ENCODE measurements at places on chromosomes 3 and 15.
A peak's percentile ranks its signal among the peaks of the same experiment; 100 is the strongest.

DNA sequence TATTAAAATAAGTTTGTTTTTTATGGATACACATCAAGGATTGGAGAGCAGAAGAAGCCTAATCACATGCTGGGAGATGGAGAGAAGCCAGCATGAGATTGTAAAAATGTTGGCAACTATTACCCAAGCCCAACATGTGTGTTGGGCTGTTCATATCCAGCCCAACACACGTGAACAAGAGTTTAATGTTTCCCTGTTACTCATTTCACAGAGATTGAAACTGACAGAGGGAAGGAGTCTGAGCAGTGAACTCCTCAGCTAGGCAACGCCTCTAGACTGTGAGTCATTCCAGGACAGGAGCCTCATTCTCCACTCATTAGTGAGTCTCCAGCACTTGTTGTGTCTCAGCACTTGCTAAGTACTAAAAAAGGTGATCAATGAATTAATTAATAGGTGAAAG is 43.2 kb upstream of the CMSS1 start:
- H3K4me3 ChIP-seq = no peak overlapping the region
- no peaks in the 10 kb centered on the region for H3K4me1 ChIP-seq
- no peak for DNase-seq
- H3K27ac ChIP-seq = no peak overlapping the region
- no peaks in the 10 kb centered on the region for H3K27me3 ChIP-seq

- H3K27me3 ChIP-seq = no peaks in the 10 kb centered on the region
- H3K27ac ChIP-seq = peak overlapping the region; percentile 98
- no peaks in the 10 kb centered on the region for H3K36me3 ChIP-seq
- no peak overlapping the region for H3K4me3 ChIP-seq
- DNase-seq = no peak
- H3K4me1 ChIP-seq = peaks cover 22% of the 10 kb centered on the region
Measured at GRCh38 chr3:159929171-159930141, 59.2 kb upstream of the IL12A start.

DNA sequence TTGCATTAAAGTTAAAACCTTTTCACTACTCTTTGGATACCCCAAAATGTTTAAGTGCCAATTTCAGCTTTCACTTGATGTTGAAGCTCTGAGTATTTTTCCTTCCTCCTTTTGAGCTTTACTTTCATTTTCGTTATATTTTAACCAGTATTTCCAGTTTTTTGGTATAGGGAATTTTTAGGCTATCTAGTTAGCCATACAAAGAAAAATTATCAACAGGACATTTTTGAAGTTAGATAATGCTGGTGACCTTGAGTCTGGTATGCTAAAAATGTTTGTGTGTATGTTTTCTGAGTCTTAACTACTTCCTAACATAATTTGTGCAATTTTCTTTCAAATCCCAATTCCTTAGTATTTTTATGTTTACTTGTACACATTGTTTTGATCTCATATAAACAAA is 284.8 kb downstream of the OTOL1 start:
- no peaks in the 10 kb centered on the region for H3K4me1 ChIP-seq
- H3K36me3 ChIP-seq = no peaks in the 10 kb centered on the region
- no peak for DNase-seq
- H3K4me3 ChIP-seq = no peak overlapping the region
- no peaks in the 10 kb centered on the region for H3K27me3 ChIP-seq

DNA sequence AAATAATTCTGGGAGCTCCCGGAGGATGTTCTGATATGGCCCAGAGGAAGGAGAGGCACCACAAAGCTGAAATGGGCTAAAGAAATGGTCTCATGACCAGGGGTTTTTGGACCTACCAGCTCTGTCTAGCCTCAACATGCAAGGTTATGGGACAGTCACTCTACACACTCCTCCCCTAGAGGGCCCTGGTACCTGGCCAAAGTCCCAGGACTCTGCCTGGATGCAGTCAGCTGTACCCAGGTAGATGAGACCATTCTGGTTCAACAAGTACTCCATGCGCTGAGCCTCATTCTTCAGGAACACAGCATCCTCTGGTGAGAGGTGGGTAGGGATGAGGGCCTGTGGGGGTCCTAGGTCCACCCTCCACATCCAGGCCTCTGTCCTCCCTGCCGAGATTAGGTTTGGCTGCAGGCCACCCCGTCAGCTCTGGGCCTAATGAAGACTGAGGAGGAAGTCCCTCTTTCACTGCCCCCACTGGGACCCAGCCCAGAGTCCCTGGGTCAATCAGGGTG is 9.5 kb downstream of the EPB42 start:
- no peak overlapping the region for H3K27ac ChIP-seq
- no peak overlapping the region for H3K4me3 ChIP-seq
- DNase-seq = no peak

DNA sequence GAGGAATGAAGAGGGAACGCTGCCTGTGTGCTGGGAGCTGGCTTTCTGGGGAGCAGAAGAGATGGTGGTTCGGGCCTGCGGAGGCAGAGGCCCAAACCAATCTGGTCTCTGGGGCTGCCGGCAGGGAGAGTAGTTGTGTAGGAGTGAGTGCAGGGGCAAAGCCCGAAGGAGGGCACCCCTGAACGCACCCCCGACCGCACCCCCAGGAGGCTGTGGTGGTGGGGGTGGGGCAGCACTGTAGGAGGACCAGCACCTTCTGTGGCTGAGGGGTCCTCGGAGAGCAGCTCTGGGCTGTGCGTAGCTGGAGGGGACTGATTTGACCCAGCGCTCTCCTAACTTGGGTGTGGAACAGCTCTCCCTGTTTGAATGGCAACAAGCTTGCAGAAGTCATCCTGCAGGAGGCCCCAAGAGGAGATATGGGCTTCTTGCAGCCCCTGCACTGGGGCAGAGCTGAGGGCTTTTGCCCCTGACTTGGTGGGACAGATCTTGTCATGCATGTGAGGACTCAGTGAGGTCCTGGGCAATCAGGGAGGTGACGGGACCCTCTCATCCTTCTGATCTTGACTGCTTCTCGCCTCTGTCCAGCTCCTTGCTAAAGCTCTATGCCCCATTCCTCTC is 26.1 kb downstream of the C15orf39 start:
- H3K4me1 ChIP-seq = no peaks in the 10 kb centered on the region
- H3K4me3 ChIP-seq = no peak overlapping the region
- H3K27me3 ChIP-seq = no peaks in the 10 kb centered on the region
- H3K36me3 ChIP-seq = no peaks in the 10 kb centered on the region

GRCh38 chr3:100141586-100141985 is 27.3 kb upstream of the FILIP1L start:
- H3K27ac ChIP-seq = no peak overlapping the region
- no peak overlapping the region for H3K4me3 ChIP-seq
- no peaks in the 10 kb centered on the region for H3K27me3 ChIP-seq
- no peak for DNase-seq
- no peaks in the 10 kb centered on the region for H3K4me1 ChIP-seq

GRCh38 chr3:186109897-186110803 is 1.3 kb upstream of the ETV5 start:
- no peak for DNase-seq
- H3K27me3 ChIP-seq = no peaks in the 10 kb centered on the region
- peak overlapping the region; percentile 38 for H3K4me3 ChIP-seq
- peaks cover 3% of the 10 kb centered on the region for H3K36me3 ChIP-seq
- H3K4me1 ChIP-seq = peaks cover 16% of the 10 kb centered on the region

DNA sequence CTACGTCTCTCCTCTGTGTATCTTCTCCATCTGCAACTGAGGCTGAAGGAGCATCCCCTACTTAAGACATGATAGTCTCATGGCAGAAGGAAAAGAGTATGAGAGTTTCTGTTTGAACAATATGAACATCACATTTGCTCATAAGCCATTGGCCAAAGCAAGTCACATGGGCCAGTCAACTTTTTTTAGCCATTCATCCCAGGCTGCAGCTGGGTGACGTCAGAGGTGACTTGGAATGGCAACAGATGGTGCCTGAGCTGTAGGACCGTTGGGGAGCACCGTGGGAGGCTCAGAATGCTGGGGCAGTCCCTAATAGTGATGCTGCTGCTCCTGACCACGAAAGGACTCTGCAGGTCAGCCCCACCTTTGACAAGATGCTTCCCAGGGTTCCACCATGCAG is 58.7 kb downstream of the CRTC3 start:
- H3K4me1 ChIP-seq = peaks cover 19% of the 10 kb centered on the region
- H3K27ac ChIP-seq = no peak overlapping the region
- no peak for DNase-seq
- H3K4me3 ChIP-seq = no peak overlapping the region
- no peaks in the 10 kb centered on the region for H3K27me3 ChIP-seq

- DNase-seq = peak; percentile 11
- no peaks in the 10 kb centered on the region for H3K27me3 ChIP-seq
- H3K4me3 ChIP-seq = no peak overlapping the region
- peaks cover 31% of the 10 kb centered on the region for H3K4me1 ChIP-seq
- no peak overlapping the region for H3K27ac ChIP-seq
- no peaks in the 10 kb centered on the region for H3K36me3 ChIP-seq
Measured at GRCh38 chr3:128338536-128339330, 128.0 kb downstream of the DNAJB8 start.

GRCh38 chr3:87801409-87801808 is 257.4 kb downstream of the CGGBP1 start:
- H3K4me1 ChIP-seq = no peaks in the 10 kb centered on the region
- H3K36me3 ChIP-seq = no peaks in the 10 kb centered on the region
- no peak overlapping the region for H3K4me3 ChIP-seq
- H3K27ac ChIP-seq = no peak overlapping the region
- no peaks in the 10 kb centered on the region for H3K27me3 ChIP-seq

DNA sequence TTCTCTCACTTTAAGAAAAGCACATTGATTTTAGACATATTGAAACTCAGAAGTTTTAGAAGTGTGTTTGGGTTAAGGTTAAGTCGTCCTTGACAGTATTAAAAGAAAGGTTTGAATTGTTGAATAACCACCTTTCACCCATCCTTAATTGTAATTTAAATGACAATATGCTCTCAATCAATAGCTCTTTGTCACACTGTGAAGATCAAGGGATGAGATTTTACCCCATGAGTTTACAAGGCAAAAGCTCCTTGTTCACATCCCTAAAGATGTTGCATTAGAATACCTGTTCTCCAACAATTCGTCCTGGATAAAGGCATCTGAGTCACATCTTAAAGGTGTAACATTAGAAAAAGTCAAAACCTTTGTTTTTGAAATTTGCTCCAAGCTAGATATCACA is 220.4 kb upstream of the MDFIC2 start:
- H3K36me3 ChIP-seq = no peaks in the 10 kb centered on the region
- peaks cover 34% of the 10 kb centered on the region for H3K27me3 ChIP-seq
- H3K4me1 ChIP-seq = no peaks in the 10 kb centered on the region
- H3K4me3 ChIP-seq = no peak overlapping the region

DNA sequence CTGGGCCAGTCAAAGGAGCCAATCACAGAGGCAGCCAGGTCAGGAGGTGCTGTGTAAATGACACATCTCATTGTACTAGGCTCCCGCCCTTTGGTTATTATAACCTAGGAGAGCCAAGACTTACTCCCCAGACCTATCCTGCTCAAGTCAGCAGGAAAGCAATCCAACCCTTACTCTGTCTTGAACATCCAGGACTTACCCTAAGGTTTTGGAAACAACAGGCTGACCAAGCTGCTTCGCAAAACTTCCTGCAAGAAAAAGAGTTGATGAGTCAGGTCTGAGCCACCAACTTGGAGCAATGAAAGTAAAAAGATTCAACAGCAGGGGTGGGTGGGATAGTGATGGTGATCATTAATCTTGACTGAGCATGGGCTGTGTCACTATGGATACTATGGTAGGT is 144.4 kb downstream of the MYLK start:
- H3K27ac ChIP-seq = peak overlapping the region; percentile 69
- H3K27me3 ChIP-seq = no peaks in the 10 kb centered on the region

DNA sequence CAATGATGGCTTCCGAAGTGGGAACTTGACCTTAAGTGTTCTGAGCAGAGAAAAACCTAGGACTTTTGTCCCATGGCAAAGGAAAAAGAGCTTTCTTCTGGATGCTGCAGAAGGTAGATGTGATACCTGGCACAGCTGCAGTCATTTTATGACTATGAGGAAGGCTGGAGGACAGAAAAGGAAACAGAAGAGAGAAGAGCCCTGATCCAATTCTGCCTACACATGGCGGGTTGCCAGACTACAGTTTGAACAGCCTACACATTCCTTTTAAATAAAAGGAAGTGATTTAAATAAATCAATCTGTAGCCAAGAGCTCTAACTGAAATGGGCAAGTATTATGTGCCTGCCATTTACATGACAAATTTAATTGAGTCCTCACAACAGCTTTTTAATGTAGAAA is 43.6 kb upstream of the CHRNB4 start:
- no peaks in the 10 kb centered on the region for H3K27me3 ChIP-seq
- no peak overlapping the region for H3K4me3 ChIP-seq
- no peaks in the 10 kb centered on the region for H3K36me3 ChIP-seq
- H3K4me1 ChIP-seq = peaks cover 14% of the 10 kb centered on the region
- DNase-seq = no peak

GRCh38 chr3:26237036-26237682 is 385.4 kb upstream of the LRRC3B start:
- H3K4me3 ChIP-seq = no peak overlapping the region
- no peaks in the 10 kb centered on the region for H3K4me1 ChIP-seq
- H3K27ac ChIP-seq = no peak overlapping the region
- no peaks in the 10 kb centered on the region for H3K36me3 ChIP-seq
- H3K27me3 ChIP-seq = no peaks in the 10 kb centered on the region

DNA sequence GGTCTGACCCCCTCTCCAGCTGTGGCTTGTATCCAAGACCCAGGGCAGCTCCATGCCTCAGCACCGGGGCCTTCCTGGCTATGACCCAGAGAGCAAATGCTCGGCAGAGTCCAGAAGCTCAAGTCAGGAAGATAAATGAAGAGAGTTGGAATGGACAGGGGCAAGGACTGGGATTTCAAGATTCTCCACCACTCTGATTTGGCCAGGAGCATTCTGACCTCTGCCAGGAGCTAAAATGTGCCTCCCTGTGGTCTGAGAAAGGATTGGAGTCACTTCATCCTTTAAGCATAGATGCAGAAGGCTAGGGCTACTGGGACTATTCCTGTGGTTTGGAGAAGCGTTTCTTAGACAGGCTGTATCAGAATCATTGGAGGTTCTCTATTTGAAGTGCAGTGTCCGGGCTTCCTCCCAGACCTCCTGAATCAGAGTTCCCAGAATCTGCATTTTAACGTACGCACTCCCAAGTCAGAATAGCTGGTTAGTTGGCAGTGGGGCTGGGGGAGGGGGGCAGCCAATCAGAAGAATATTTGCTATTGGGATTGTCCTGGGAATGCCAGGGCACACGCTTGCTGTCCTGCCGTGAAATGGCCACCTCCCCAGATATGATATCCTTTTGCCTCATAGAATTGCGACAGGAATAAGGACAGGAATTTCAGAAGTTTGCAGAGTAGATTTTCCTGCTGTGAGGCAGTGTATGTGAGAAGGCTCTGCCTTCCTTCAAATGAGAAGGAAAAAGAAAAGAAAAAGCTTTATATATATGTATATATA is 57.4 kb downstream of the HRH1 start:
- no peak for DNase-seq
- H3K4me1 ChIP-seq = peaks cover 34% of the 10 kb centered on the region
- no peak overlapping the region for H3K4me3 ChIP-seq
- H3K27ac ChIP-seq = peak overlapping the region; percentile 78
- peaks cover 26% of the 10 kb centered on the region for H3K36me3 ChIP-seq

DNA sequence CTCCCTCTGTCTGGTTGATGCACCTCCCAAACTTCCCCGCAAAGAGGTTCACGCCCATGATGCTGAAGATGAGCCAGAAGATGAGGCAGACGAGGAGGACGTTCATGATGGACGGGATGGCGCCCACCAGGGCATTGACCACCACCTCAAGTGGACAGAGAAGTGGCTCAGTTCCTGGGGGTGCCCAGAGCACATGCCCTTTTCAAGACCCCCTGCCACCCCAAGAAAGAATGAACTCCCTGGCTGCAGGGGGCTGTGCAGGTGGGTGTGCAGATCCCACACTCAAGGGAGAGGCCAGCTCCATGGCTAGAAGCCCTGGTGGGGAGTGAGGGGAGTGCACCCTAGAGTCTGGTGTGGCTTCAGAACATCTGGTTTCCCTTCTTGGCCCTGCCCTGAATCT is 64.1 kb downstream of the EXOG start:
- H3K27me3 ChIP-seq = no peaks in the 10 kb centered on the region
- H3K36me3 ChIP-seq = no peaks in the 10 kb centered on the region
- no peaks in the 10 kb centered on the region for H3K4me1 ChIP-seq
- no peak for DNase-seq

Data from RWPE2 (cell line).